ENCODE measurements at places on chromosomes 7 and 10. TPM values are rescaled to one million over a fixed set of nuclear protein-coding genes. Genes with fewer than 3 reads are reported as not detected.

DNA sequence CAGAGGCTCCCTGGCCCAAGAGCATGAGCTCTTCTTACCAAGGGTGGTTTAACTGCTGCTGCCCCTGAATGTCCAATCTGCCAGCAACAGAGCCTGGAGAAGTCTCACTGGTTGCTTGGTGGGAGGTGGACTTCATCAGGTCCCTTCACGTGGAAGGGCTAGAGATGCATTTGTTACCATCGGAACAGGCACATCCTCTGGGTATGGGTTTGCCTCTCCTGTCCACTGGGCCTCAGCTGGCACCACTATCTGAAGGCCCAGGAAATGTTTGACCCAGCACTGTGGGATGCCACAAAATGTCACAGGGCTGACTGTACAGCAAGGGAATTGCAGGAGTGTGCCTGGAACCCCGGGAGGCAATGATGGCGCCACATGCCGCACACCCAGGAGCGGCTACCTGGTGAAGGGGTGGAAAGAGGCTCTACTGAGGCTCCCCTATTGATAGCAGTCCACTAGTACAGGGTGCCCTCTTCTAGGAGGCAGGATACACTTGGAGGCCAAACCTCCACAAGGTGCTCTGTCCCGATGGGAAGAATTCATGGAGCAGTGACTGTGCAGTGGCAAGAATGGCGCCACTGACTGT is 603.1 kb upstream of the MGMT start:
- H3K27me3 ChIP-seq = no peaks in the 10 kb centered on the region
- no peak overlapping the region for H3K4me3 ChIP-seq
- no peaks in the 10 kb centered on the region for H3K36me3 ChIP-seq
- H3K4me1 ChIP-seq = no peaks in the 10 kb centered on the region
- no peak for DNase-seq

Gene IFIT1B
- total RNA-seq = not detected

- H3K27ac ChIP-seq = no peak within 1 kb of the TSS
- H3K4me3 ChIP-seq = peak within 1 kb of the TSS; percentile 31
- DNase-seq = no peak
- H3K4me1 ChIP-seq = peaks cover 5% of the 10 kb centered on the region
- H3K36me3 ChIP-seq = no peaks in the 10 kb centered on the region
Observed at GRCh38 chr7:139523199-139523941, at the start of gene CLEC2L. TSS of gene CLEC2L (plus strand) at chr7:139523685. CDS start at chr7:139523928, 243 bp downstream.

GRCh38 chr10:11331726-11332125 is 279.7 kb downstream of the USP6NL start:
- H3K4me1 ChIP-seq = peaks cover 62% of the 10 kb centered on the region
- DNase-seq = no peak
- H3K27me3 ChIP-seq = no peaks in the 10 kb centered on the region
- peak overlapping the region; percentile 86 for H3K27ac ChIP-seq
- no peak overlapping the region for H3K4me3 ChIP-seq
- H3K36me3 ChIP-seq = peaks cover 59% of the 10 kb centered on the region

Gene EPC1
- total RNA-seq = 33.0 TPM

GRCh38 chr10:129716881-129717280 is 247.2 kb downstream of the EBF3 start:
- H3K27me3 ChIP-seq = no peaks in the 10 kb centered on the region
- peaks cover 48% of the 10 kb centered on the region for H3K36me3 ChIP-seq
- no peak overlapping the region for H3K4me3 ChIP-seq
- no peak overlapping the region for H3K27ac ChIP-seq
- no peak for DNase-seq
- H3K4me1 ChIP-seq = no peaks in the 10 kb centered on the region

- no peak overlapping the region for H3K27ac ChIP-seq
- H3K4me1 ChIP-seq = no peaks in the 10 kb centered on the region
- no peak overlapping the region for H3K4me3 ChIP-seq
- H3K36me3 ChIP-seq = no peaks in the 10 kb centered on the region
- H3K27me3 ChIP-seq = no peaks in the 10 kb centered on the region
- DNase-seq = no peak
Observed at GRCh38 chr7:45970454-45970853, 49.4 kb upstream of the IGFBP3 start.

DNA sequence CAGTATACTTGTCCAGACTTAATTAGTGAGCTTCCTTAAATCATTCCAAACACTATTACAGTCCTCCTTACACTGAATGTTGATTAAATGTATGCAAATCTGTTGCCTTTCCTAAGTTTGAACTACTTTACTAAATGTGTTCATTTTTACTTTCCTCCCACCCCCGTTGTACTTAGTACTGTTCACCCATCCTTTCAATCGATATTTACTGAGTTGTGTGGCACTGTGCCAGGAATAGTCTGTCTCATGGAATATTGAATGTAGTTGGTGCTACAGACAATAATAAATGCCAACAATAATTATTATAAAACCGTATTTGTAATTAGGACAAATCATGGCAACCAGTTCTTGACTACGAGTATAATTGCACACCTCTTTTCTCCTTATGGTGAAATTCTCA is 335.7 kb downstream of the GPR37 start:
- H3K4me1 ChIP-seq = no peaks in the 10 kb centered on the region
- no peaks in the 10 kb centered on the region for H3K36me3 ChIP-seq
- DNase-seq = no peak
- no peak overlapping the region for H3K4me3 ChIP-seq
- no peak overlapping the region for H3K27ac ChIP-seq

Gene TMEM139
- 2.0 TPM for total RNA-seq

GRCh38 chr10:49325916-49326783 is 27.2 kb downstream of the C10orf71 start:
- H3K27ac ChIP-seq = no peak overlapping the region
- no peaks in the 10 kb centered on the region for H3K4me1 ChIP-seq
- H3K36me3 ChIP-seq = no peaks in the 10 kb centered on the region
- no peak overlapping the region for H3K4me3 ChIP-seq

DNA sequence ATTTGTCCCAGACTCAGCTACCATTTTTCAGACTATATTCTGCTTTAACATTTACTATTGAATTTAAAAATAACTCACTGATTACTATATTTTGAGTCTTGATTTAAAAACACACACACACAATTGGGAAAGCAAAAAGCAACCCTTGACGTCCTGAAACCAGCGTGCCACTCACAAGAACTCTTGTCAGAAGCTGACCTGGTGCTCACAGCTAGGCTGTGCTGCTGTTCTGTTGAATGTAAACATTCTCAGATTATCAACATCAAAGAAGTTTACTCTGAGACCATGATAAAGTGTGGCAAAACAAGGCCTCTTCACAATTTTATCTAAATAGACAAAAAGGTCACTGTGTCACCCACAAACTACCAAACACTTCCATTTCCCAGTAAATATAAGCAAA is 62.6 kb upstream of the CACNA2D1 start:
- H3K36me3 ChIP-seq = no peaks in the 10 kb centered on the region
- no peak overlapping the region for H3K4me3 ChIP-seq
- H3K27ac ChIP-seq = no peak overlapping the region
- DNase-seq = no peak
- peaks cover 7% of the 10 kb centered on the region for H3K27me3 ChIP-seq

DNA sequence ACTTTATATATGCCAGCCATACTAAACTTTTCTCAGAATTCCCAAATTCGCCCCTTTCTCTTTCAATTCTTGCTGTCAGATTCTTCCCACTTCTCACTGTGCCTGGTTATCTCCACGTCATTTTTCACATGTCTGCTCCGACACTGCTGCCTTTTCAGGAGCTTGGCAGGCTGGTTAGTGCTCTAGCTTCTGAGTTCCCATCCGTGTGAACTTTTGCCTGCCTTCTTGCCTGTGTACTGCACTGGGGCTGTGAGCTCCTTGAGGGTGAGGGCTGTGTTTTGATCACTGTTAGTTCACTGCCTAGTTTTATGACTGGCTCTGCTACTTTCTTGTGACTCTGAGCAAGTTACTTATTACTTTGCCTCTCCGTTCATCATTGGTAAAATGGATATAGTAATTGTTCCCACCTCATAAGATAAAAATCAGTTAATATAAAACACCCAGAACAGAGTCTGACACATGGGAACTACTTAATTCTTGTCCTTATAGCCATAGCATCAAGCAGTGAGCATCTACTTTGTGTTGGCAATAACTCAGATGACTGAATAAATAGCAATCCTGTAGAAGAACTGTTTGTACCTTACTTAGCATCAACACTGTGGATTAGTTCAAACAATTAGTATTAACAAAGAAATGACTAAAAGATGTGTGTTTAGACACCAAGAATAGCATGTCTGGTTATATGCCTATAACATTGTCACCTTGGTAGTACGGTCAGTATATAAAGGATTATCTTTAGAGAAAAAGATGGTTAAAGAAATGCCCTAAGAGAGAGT is 5.5 kb downstream of the GSTO1 start:
- H3K4me1 ChIP-seq = peaks cover 76% of the 10 kb centered on the region
- DNase-seq = no peak
- peaks cover 83% of the 10 kb centered on the region for H3K36me3 ChIP-seq
- H3K27ac ChIP-seq = peak overlapping the region; percentile 94
- no peaks in the 10 kb centered on the region for H3K27me3 ChIP-seq
